Activated CD8-positive, alpha-beta memory T cell treated with anti-CD3 and anti-CD28 coated beads, Interleukin-2, amount 10 ng/mL, durations not matched to agents 7 days and 5 days (primary cell): ENCODE measurements at places on chromosomes 13 and 19. TPM values are rescaled to one million over a fixed set of nuclear protein-coding genes. Genes with fewer than 3 reads are reported as not detected.

The STOML3 gene
- total RNA-seq, result not detected

GRCh38 chr13:101267656-101268055, 148.7 kb downstream of the NALCN start:
- no peak for DNase-seq

DNA sequence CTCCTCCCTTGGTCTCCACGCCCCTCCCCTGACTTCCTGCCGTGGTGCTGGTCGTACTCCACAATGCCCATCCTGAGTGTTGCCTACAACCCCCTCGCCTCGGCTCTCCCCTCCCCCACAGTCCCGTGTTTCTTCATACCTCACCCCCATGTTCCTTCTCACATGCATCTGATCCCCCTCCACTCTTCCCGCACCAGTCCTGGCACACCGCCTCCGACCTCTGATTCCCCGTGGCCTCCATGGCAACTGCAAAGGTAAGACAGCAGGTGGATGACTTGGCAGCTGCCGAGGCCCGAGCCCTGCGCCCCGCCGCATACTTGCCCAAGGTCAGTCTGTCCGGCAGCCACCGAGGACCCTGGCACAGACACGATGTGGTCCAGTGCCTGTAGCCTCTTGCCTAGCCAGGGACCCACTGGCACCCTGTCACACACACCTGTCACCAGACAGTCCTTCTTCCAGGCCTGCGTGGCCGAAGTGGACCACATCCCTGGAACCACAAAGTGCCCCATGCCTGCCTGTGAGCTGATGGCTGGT, 16.1 kb upstream of the SDHAF1 start:
- no peak for DNase-seq

The ZNF577 gene
- 4.3 TPM for total RNA-seq

The ZNF317 gene
- total RNA-seq, result 36.8 TPM

The NLRP9 gene
- not detected for total RNA-seq

The ZNF555 gene
- 3.1 TPM for total RNA-seq

GRCh38 chr19:47443331-47443730, 24.0 kb upstream of the MEIS3 start:
- DNase-seq, result no peak

The DKKL1 gene
- total RNA-seq, result not detected

DNA sequence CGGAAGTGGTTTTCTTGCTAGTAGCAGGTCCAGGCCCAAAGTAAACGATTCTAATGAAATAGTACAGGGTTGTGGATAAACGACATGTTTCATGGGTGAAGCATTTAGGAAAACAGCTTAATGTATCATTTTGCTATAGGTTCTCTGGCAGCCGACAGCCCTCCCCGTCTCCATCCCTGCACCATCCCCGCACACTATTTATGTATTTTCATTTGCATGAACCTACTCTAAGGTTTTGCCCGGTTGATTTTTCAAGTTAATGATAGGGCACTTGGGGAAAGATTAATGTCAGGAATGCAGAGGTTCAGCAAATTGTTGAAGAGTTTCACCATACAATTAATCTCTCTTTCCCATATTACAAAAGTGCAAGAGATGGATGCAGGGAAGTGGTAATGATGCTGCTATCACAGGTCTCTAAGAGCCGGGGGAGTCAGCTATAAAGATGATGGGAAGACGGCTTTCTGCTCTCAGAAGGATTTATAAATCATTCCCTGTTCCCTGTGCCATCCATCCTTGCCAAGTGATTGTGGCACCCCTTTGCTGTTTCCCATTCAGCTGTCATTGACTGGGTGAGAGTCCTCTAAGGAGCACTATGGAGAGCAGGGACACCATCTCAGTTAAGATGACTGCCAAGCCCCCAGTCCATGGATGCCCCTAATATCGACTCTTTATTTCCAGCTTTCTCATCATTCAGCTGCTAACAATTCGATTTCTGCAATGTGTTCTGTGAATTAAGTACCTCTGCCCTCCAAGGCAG, 186.3 kb downstream of the IRS2 start:
- DNase-seq, result no peak
